ENCODE measurements at places on chromosomes 2 and 18.

DNA sequence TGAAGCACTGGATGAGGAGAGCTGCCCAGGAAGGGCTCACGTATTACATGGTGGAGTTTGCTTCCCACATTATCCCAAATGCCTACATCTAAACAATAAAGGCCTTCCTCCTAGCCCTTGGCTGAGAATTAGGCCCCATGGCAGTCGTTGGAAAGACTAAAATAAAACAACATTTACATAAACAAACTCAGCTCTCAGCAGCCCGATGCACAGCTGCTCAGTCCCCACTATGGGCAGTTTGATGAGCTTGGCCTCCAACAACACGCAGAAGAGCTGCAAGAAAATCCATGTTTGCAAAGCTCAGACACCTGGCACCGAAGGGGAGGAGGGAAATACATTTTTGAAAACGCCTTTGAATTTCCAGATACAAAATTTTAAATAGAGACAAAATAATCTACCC, 352.4 kb downstream of the EIPR1 start:
- no peak for DNase-seq

- DNase-seq, result no peak
These were observed 24.5 kb downstream of the LOXHD1 start for GRCh38 chr18:46632401-46633071.

GRCh38 chr2:18845854-18846445, 256.6 kb upstream of the NT5C1B start:
- DNase-seq, result no peak

DNA sequence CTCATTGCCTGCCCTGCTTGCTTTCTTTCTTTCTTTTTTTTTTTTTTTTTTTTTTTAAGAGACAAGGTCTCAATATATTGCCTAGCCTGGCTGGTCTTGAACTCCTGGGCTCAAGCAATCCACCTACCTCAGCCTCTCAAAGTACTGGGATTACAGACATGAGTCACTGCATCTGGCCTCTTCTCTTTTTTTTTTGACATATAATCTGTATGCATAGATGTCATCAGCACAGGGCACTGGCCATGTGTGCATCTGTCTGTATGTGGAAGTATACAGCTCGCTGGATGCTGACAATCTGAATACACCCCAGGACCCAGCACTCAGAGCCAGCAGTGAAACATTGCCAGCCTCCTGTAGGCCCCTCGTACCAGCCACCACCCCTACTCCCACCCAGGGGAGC, 49.5 kb downstream of the TFCP2L1 start:
- peak; percentile 15 for DNase-seq

DNA sequence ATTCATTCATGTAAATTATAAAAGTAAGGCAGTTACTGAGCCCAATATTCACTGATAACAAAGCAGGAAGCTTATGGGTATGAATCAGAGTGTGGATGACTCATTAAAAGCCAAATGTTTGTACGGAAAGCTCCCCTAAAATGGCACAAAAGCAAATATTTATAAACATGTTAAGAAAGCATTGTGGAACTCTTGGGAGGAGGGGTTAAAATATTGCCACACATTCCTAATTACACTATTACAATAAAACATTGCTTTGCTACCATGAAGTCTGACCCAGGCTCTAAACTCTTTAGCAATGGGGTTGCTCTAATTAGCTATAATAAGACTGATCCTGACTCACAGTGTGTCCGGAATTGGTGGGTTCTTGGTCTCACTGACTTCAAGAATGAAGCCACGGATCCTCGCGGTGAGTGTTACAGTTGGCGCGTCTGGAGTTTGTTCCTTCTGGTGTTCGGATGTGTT, 110.9 kb downstream of the NAB1 start:
- DNase-seq, result peak; percentile 40

- no peak for DNase-seq
These were observed 165.3 kb downstream of the NEDD4L start for GRCh38 chr18:58209326-58209725.

DNA sequence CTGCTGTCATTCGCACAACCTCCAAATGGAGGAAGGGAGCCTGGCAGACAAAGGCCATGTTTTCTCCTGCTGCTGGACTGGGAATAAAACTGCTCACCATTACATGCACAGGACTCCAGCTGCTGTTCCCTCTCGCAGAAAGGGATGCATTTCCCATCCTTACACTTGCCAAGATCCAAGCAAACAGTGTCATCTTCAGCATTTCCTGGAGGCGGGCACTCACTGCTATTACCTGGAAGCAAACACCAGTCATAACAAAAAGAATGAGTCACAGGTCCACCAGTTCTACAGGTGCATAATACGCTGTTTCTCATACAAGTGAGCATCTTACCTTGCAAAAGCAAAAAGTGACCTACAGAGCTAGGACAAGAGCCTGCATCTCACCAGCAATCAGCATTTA, 22.7 kb downstream of the IAH1 start:
- no peak for DNase-seq

DNA sequence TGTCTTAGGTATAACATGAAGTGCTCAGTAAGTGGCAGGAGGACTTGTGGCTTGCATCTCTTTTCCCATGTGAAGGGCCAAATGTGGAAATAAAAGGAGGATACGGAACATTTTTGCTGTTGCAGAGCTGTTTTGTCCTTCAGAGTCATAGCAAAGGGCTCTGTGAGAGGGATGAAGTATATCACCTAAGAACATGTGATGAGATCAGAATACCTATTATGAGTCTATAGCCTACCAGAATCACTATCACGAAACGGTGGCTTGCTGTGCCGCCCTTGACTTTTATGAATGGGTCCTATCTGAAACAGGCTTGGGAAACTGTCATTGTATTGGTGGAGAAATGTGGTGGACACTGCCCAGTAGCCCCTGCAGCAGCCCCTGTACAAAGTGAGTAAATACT, 67.0 kb upstream of the ITGB6 start:
- no peak for DNase-seq

DNA sequence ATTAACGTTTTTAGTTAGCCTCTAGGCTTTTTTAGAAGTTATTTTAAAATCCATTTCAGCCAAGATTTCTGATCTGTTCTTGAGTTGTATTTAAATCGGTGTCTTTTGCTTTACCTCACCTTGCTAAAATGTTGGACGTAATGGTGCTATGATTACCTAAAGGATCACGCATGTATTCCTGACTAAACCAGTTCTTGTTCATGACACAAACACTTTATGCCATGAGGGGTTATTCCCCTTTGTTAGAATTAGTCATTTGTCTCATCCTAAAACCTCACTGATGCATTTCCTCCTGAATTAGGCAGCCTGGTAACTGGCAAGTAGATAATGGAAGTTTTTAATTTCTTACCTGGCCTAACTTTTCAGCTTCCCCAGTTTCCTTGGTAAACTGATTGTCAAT, 185.4 kb upstream of the TANK start:
- DNase-seq, result no peak

GRCh38 chr2:98805412-98806171, 74.7 kb upstream of the MGAT4A start:
- DNase-seq, result peak; percentile 100

GRCh38 chr18:64528646-64529045, 379.8 kb upstream of the LINC00305 start:
- no peak for DNase-seq

- DNase-seq, result peak; percentile 30
These were observed 32.3 kb downstream of the UBXN4 start for GRCh38 chr2:135773917-135774316.

- DNase-seq, result no peak
These were observed 160.5 kb upstream of the RND3 start for GRCh38 chr2:150647943-150648342.

GRCh38 chr18:75207310-75208154, 1.4 kb downstream of the PTGR3 start:
- peak; percentile 50 for DNase-seq

DNA sequence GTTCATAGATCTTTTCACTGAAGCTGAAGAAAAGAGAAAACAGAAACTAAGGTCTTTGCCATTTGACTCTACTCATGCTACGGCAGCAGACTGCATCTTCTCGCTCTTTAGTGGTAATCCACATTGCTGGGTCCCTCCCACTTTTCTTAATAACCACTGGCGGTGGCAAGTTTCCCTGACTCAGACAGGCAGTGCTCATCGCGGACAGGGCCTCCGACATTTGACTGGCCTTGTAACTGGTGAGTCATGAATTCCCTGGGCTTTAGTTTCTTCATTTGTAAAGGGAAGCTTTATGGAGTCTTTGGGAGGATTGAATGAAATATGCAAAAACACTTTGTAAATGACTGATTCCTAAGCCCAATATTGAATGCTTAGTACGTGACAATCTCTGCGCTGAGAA, 238.2 kb upstream of the RBBP8 start:
- peak; percentile 5 for DNase-seq

DNA sequence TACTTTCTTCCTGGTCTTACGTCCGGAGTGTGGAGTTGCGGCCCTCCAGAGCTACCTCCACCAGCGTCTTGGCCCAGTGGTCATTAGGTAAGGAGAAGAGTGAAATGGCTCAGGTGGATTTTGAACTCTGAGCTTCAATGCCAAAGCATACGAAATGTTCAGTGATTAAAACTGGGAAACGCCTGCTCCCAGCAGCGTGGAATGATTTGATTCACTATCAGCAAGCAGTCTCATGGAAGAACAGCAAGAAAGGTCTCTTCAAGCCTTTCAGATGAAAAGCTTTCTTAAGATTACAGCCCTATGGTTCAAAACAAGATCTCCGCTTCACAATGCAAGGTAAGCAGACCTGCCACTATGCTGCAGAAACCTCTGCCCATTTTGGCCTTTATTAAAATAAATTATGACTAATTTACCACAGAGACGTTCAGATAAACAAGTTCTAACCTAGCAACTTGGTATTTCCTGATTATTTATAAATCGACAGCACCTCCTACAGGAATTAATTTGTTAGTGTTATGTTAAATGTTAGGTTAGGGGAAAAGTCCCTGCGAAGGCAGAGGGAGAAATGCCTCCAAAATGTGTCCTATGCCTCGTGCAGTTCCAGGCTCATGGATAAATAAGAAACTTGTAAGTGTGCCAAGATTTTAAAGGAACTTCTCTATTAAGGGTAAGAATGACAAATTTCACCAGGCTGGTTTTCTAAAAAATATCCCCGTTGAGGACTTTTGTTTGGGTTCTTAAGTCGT, 10.1 kb downstream of the SP9 start:
- DNase-seq, result peak; percentile 69

DNA sequence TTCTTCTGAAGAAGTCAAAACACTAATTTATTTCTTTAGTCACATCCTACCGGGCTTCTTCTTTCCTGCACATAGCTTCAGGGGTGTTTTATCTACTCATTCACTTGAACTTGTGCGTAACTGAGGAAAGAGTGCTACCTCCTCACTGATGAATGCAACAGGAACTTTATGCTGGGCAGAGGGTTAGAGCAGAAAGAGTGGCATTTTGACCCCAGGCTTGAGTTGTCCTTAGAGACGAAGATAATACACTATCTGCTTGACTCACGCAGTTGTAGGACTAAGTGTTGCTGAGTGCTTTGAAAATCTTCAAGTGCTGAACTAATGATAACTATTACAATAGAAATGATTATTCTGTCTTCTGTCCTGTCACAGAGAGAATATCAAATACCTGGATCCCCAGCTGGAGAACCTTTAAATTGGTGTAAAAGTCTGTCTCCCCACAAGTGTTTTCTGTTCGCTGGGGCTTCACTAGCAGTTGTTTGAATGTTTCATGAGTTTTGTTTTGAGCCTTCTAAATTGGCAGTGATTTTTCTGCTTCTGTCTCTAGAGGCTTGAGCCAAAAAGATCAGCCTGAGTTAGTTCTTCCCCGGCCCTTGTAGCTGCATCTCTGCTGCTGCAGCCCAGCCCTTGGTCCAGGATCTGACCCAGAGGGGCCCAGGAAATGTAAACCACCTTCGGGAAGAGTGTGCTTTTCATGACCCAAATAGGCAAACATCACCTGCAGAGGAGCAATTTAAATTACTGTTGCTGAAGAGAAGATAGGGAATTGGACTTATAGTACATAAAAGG, 86.3 kb upstream of the LGALSL start:
- DNase-seq, result no peak

DNA sequence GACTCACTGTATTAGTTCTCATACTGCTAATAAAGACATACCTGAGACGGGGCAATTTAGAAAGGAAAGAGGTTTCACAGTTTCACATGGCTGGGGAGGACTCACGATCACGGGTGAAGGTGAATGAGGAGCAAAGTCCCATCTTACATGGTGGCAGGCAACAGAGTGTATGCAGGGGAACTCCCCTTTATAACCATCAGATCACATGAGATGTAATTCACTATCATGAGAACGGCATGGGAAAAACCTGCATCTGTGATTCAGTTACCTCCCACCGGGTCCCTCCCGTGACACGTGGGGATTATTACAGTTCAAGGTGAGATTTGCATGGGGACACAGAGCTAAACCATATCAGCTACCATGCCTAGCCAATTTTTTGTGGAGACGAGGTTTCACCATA, 168.2 kb downstream of the NEDD4L start:
- DNase-seq, result no peak

- DNase-seq, result peak; percentile 42
These were observed 50.0 kb downstream of the RBBP8 start for GRCh38 chr18:22983175-22983574.

GRCh38 chr18:49241852-49242251, 218.6 kb downstream of the DYM start:
- DNase-seq, result no peak

GRCh38 chr2:117856415-117857210, 42.1 kb downstream of the DDX18 start:
- DNase-seq, result no peak

- DNase-seq, result no peak
These were observed 2.9 kb upstream of the WDR7 start for GRCh38 chr18:56647951-56648893.

DNA sequence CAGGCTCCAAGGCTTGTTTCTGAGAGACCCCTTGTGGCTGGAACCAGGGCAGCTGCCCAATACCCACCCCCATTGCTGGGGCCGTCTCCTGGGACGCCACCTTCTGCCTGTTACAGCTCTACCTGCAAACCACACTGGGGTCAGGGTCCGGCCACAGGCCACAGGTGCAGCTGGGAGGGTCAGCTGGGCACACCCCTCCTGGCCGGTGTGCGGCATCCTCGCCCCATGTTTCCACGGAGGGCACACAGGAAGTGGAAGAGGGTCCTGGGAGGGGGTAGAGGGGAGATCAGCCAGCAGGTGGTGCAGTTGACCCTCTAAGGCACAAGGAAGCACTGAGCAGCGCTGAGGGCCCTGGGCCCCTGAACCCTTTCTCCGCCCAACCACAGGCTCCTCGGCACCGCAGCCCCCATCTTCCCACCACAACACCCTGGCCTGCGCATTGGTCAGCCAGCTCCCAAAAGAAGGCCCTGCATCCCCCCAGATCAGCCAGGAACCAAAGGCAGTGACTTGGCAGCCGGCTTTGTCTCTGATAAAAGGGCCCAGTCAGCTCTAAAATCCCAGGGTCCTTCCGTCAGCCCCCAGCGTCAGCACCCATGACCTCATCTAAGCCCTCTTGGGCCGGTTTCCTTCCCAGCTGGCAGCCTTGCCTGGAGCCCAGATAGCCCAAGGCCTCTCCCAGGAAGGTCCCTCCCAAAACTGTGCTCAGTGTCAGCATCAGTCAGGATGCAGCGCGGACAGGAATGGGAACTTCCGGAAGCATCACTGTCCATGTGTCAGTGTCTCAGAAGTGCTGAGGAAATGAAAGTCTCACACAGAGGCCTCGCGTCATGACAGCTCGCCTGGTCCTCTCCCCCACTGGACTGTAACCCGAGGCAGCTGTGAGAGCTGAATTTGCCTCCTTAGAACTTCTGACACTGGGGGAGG, 1.7 kb downstream of the ERFE start:
- peak; percentile 69 for DNase-seq
